ENCODE measurements at places on chromosomes 6 and 20. TPM values are rescaled to one million over a fixed set of nuclear protein-coding genes. Genes with fewer than 3 reads are reported as not detected.

The OTOR gene
- total RNA-seq, result not detected

The TRIM31 gene
- total RNA-seq, result not detected

The TMEM200A gene
- total RNA-seq, result 3.6 TPM

The PPP1R16B gene
- total RNA-seq, result 26.4 TPM

The BLCAP gene
- 43.9 TPM for total RNA-seq

The OLIG3 gene
- not detected for total RNA-seq

The SSTR4 gene
- not detected for total RNA-seq

The PSORS1C2 gene
- 5.2 TPM for total RNA-seq

DNA sequence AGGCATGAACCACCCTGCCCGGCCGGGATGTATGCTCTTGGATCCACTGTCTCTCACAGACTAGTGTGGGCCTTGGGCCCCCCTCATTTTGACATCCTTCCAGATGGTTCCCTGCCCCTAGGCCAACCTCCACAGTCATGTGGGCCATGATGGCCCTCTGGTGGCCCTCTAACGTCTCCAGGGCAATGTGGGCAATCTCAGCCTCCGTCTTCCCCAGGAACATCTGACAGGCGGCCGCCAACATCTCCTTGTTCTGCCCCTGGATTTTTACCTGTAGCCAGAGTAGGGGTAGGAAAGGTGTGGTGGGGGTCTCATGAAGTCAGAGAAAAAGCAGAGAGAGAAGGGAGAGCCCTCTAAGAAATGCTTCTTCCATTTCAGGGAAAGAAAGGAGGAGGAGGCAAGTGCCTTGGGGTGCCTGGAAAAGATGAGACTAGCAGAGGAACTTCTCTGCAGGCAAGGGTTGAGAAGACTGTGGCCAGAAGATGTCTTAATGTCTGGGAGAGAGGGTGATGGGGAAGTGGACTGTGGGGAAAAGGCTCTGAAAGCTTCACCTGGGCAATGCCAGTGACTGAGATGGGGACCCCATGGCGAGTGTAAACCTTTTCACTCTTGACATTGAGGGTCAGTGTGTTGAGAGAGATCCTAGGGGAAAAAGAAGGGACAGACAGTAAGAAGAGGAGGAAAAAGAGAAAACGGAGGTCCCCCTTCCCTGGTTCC is 1.3 kb downstream of the FLOT1 start:
- no peak for DNase-seq
- peaks cover 8% of the 10 kb centered on the region for H3K4me1 ChIP-seq
- no peaks in the 10 kb centered on the region for H3K27me3 ChIP-seq
- peak overlapping the region; percentile 91 for H3K4me3 ChIP-seq

DNA sequence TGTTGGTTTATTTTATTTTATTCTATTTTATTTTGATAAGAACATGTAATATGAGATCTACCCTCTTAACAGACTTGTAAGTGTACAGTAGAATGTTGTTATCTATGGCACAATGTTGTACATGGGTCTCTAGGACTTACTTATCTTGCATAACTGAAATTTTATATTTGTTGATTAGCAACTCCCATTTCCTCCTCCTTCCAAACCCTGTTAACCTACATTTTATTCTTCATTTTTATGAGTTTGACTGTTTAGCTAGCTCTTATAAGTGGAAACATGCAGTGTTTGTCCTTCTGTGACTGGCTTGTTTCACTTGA is 37.9 kb upstream of the BCAS1 start:
- H3K27me3 ChIP-seq, result no peaks in the 10 kb centered on the region
- no peak overlapping the region for H3K4me3 ChIP-seq
- no peaks in the 10 kb centered on the region for H3K4me1 ChIP-seq
- no peak overlapping the region for H3K27ac ChIP-seq

GRCh38 chr6:124420116-124420840 is 542.0 kb upstream of the RNF217 start:
- no peak for DNase-seq
- H3K27ac ChIP-seq, result no peak overlapping the region
- no peaks in the 10 kb centered on the region for H3K4me1 ChIP-seq

DNA sequence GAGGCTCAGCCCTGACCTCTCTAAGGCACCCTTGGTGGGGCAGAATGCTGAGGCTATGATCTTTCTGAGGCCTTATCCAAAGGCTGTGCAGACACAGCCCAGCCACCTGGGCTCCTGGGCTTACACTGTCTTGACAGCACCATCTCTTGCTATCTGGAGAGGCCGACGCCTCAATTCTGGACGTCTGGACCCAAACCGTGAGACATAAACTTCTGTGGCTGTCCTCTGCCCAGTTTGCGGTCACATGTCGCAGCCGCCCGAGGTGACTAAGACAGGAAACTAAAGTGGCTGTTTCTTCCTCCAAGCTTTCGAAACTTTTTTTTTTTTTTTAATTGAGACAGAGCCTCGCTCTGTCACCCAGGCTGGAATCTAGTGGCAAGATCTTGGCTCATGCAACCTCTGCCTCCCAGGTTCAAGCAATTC is 49.3 kb downstream of the PRR18 start:
- no peaks in the 10 kb centered on the region for H3K36me3 ChIP-seq
- H3K27ac ChIP-seq, result no peak overlapping the region
- no peak for DNase-seq
- H3K27me3 ChIP-seq, result no peaks in the 10 kb centered on the region

DNA sequence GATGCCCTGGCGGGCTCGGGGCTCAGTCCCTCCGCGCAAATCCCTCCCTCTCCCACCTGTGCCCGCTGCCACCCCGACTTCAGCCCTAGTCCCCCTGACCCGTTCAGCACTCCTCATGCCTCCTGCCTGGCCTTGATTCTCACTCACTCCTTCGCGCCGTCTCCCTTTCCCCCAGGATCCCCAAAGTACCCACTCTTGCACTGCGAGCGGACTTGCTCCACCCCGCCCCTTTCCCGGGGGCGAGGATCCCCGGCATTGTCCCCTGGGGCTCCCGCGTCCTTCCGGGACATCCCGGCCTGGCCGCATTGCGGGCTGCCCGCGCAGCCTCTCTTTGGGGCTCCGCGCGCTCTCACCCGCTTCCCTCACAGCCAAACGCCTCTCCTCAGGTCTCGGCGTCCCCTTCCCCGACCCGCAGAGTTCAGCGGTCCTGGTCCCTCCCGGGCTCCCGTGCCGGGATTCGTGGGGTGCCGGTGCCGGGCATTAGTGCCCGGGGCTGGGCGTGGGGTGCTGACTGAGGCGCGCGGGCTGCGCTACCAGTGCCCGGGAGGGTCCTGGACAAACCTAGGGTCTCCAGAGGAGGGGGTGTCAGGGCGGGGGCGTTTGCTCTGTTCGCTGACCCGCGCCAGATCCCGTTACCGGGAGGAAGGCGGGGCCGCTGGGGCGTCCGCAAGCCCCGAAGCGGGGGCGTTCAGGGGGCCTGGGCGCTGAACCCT is 45.5 kb upstream of the SUPT3H start:
- H3K27me3 ChIP-seq, result peaks cover 5% of the 10 kb centered on the region
- no peak for DNase-seq
- H3K4me1 ChIP-seq, result peaks cover 12% of the 10 kb centered on the region
- H3K27ac ChIP-seq, result peak overlapping the region; percentile 37

GRCh38 chr6:32353348-32353747 is 18.4 kb downstream of the TSBP1 start:
- no peaks in the 10 kb centered on the region for H3K4me1 ChIP-seq
- no peak overlapping the region for H3K4me3 ChIP-seq
- H3K27ac ChIP-seq, result no peak overlapping the region
- no peak for DNase-seq
- H3K27me3 ChIP-seq, result no peaks in the 10 kb centered on the region
- no peaks in the 10 kb centered on the region for H3K36me3 ChIP-seq

DNA sequence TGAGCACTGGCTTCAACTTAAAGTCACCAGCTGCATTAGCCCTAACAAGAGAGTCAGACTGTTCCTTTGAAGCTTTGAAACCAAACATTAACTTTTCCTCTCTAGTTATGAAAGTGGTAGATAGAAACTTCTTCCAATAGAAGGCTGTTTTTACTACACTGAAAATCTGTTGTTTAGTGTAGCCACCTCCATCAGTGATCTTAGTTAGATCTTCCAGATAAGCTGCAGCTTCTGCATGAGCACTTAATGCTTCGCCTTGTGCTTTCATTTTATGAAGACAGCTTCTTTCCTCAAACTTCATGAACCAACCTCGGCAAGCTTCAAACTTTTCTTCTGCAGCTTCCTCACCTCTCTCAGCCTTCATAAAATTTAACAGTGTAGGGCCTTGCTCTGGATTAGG is 133.2 kb downstream of the INSM1 start:
- DNase-seq, result no peak
- no peaks in the 10 kb centered on the region for H3K27me3 ChIP-seq
- no peaks in the 10 kb centered on the region for H3K4me1 ChIP-seq
- H3K27ac ChIP-seq, result no peak overlapping the region
- H3K36me3 ChIP-seq, result peaks cover 25% of the 10 kb centered on the region
- H3K4me3 ChIP-seq, result no peak overlapping the region

DNA sequence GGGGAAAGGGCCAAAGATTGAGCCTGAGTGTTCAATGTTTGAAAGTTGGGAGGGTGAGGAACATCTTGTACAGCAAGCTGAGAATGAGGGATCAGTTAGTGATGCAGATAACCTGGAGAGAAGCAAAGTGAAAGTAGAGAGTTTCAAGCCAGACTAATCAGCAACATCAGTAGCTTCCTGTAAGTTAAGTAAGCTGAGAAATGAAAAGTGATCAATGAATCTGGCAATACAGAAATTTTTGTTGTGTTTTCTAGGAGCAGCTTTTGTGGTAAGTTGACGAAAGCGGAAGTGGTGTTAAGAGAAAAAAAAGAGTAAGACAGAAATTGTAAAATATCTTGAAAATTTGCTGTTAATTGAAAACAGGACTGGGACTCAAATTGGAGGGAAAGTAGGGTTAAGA is 855.5 kb upstream of the MAP3K7 start:
- H3K36me3 ChIP-seq, result no peaks in the 10 kb centered on the region
- H3K4me3 ChIP-seq, result no peak overlapping the region
- H3K27ac ChIP-seq, result no peak overlapping the region
- H3K27me3 ChIP-seq, result no peaks in the 10 kb centered on the region

DNA sequence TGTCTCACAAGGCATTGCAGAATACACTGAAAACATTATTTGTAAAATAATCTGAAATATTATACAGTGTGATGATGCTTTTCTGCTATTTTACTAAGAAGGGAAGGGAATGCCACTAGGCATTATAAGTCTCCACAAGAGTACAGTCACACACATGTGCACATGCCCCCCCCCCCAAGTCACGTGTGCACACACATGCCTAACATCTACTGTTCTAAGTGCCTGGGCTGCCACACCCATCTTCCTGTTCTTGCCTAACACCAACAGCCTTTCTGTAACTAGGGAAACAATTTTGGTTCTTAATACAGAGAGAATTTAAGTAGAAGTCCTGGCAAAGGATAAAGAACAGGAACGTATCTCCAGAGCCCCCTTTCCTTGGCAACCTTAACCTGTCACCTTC is 58.2 kb upstream of the BCLAF1 start:
- H3K4me1 ChIP-seq, result no peaks in the 10 kb centered on the region
- no peak for DNase-seq
- H3K4me3 ChIP-seq, result no peak overlapping the region
- no peaks in the 10 kb centered on the region for H3K36me3 ChIP-seq

DNA sequence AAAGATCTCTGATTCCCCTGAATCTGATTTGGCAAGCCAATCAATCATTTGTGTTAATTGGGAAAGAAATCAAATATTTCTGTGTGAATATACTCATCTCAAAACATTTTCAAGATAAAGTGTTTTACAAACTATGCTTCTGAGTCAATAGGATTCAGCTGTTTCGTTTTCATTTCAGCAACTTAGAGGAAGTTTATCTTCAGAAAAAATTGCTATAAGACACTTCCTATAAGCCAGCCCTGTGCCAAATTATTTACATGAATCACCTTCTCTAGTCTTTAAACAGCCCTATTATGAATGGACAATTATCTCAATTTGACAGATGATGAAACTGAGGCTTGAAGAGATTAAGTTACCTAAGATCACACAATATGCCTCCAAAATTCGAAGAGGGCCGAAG is 10.9 kb downstream of the DEFB129 start:
- H3K4me3 ChIP-seq, result no peak overlapping the region
- no peaks in the 10 kb centered on the region for H3K27me3 ChIP-seq
- no peak for DNase-seq

GRCh38 chr6:67663105-67663895 is 971.8 kb upstream of the ADGRB3 start:
- no peaks in the 10 kb centered on the region for H3K4me1 ChIP-seq
- H3K27me3 ChIP-seq, result no peaks in the 10 kb centered on the region
- H3K27ac ChIP-seq, result no peak overlapping the region
- H3K4me3 ChIP-seq, result no peak overlapping the region
- H3K36me3 ChIP-seq, result no peaks in the 10 kb centered on the region

GRCh38 chr6:37822851-37823682 is 3.5 kb downstream of the ZFAND3 start:
- H3K36me3 ChIP-seq, result no peaks in the 10 kb centered on the region
- no peak overlapping the region for H3K27ac ChIP-seq
- H3K4me1 ChIP-seq, result no peaks in the 10 kb centered on the region
- no peaks in the 10 kb centered on the region for H3K27me3 ChIP-seq

DNA sequence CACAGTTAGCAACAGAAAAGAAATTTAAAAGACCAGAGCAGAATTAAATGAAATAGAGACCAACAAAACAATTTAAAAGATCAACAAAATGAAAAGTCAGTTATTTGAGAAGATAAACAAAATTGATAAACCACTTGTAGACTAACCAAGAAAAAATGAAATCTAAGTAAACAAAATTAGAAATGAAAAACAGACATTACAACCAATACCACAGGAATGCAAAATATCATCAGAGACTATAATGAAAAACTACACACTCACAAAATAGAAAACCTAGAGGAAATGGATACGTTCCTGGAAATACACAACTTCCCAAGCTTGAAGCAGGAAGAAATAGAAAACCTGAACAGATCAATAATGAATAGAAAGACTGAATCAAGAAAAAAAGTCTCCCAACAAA is 97.8 kb downstream of the WDR27 start:
- H3K4me1 ChIP-seq, result no peaks in the 10 kb centered on the region
- H3K4me3 ChIP-seq, result no peak overlapping the region
- no peak for DNase-seq
- H3K27ac ChIP-seq, result no peak overlapping the region

DNA sequence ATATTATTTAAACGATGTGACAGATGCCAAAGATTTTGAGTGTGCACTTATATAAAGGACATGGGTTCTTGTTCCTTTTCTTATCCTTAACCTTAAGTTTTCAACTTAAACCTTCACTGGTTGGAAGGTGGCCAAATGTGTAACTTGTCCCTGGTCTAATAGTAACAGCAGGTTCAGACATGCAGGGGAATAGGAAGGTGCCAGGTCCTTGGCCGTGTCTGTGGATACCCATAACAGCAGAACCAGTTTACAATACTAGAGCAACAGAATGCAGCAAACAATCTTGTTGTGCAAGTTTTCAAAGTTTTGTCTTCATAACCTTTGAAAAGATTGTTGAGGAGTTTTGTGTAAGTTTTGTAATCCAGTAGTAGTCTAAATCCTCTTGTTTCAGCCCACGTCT is 4.4 kb downstream of the MYB start:
- H3K27ac ChIP-seq, result no peak overlapping the region
- peaks cover 8% of the 10 kb centered on the region for H3K27me3 ChIP-seq
- H3K36me3 ChIP-seq, result no peaks in the 10 kb centered on the region
- DNase-seq, result no peak
- H3K4me3 ChIP-seq, result no peak overlapping the region
- H3K4me1 ChIP-seq, result peaks cover 14% of the 10 kb centered on the region

Data from ascending aorta (tissue), 2 donors.